Neuronal stem cell (in vitro differentiated cells): ENCODE measurements at places on chromosomes 11 and 22.

GRCh38 chr11:44833877-44834452 is 107.2 kb downstream of the TSPAN18 start:
- DNase-seq, result peak; percentile 60

GRCh38 chr11:83566950-83567349 is 280.8 kb upstream of the CCDC90B start:
- DNase-seq, result no peak

- DNase-seq, result peak; percentile 56
Observed at GRCh38 chr11:68383976-68384501, 71.6 kb downstream of the LRP5 start.

- DNase-seq, result no peak
Observed at GRCh38 chr11:69466039-69466438, 15.4 kb upstream of the LINC01488 start.

DNA sequence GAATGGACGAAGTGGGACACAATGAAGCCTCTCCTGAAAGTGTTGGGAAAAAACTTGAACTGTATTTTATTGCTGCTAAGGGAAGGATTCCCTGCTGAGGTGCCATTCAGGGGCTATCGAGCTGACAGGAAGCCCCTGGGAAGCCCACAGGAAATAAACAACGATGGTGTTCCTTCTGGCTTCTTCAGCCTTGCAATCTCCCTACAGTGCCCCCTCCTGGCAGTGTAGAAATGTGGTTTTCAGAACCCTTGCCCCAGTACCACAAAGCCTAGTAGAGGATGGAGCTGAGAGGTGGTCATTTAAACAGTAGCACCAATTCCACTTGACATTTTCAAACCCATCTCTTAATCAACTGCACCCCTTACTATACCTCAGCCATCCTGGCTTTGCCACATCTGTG is 676.7 kb upstream of the ARHGAP42 start:
- DNase-seq, result no peak

DNA sequence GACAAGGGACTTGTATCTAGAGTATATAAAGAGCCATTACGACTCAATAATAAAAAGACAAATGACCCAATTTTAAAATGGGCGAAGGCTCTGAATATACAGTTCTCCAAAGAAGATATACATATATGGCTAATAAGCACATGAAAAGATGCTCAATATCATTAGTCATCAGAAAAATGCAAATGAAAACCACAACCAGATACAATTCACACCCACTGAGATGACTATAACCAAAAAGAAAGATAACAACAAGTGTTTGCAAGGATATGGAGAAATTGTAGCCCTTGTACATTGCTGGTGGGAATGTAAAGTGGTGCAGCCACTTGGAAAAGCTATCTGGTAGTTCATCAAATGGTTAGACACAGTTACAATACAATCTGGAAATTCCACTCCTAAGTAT is 96.3 kb downstream of the TRIM29 start:
- no peak for DNase-seq

- DNase-seq, result no peak
Observed at GRCh38 chr11:103483996-103484395, 374.8 kb downstream of the DYNC2H1 start.

DNA sequence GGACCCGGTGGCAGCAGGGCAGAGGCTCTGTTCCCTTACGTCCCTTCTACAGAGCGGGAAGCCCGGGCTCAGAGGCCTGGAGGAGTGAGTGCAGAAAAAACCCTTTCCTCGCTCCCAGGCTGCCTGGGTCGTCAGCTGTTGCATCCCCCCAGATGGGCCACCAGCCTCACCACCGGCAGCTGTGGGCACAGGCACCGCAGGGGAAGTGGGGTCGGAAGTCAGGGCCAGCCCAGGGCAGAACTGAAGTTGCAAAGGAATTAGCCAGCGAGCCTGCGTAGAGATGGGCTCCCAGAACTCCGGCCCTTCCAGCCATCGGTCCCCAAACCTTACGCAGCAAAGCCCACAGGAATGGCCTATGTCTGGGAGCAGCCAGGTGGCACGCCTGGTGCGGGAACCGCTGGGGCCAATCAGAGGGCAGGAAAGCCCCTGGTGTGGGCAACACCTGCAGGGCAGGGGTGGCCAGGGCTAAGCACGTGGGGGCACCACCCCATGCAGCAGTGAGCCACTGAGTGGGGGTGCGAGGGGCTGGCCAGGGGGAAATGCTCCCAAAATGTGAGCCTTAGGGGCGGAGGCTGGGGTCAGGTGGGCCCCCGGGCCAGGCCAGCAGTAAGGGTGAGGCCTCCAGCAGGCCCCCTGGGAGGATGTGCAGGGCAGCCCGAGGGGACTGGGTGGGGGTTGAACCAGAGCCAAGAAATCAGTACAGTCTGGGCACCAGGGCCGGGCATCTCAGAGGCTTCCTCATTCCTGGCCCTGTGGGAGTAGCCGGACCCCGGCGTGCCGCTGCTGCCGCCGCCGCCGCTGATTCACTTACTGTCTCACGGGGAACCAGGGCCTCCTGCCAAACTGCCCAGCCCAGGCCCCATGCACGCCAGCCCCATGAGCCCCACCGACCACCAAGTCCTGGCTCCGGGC is 58.2 kb downstream of the WNT7B start:
- DNase-seq, result no peak

DNA sequence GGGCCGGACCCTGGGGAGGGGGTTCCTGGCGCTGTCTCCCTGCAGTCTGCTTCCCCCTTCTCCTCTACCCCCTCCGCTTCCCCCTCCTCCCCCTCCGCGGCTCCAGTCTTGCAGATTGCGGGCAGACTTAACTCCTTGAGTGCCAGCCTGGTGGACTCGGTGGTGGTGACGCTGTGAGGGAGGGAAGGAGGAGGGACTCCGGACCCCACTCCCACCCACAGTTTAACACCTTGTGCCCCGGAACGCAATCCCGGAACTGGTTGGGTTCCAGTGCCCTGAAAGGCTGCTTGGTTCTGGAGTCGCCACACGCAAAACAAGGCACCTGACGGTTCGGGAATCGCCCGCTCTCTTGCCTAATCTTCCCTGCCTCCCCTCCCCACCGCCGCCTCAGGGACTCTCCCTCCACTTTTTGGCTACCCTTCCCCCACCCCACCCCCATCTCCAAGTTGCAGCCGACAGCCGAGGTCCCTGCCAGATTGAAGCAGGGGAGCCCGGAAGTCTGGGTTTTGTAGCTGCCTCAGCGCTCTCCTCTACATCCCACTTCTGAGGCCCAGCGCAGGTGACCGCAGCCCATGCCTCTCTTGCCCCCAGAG is 3.9 kb upstream of the BCL9L start:
- peak; percentile 89 for DNase-seq

- no peak for DNase-seq
Observed at GRCh38 chr11:30758012-30758411, 171.9 kb upstream of the MPPED2 start.

DNA sequence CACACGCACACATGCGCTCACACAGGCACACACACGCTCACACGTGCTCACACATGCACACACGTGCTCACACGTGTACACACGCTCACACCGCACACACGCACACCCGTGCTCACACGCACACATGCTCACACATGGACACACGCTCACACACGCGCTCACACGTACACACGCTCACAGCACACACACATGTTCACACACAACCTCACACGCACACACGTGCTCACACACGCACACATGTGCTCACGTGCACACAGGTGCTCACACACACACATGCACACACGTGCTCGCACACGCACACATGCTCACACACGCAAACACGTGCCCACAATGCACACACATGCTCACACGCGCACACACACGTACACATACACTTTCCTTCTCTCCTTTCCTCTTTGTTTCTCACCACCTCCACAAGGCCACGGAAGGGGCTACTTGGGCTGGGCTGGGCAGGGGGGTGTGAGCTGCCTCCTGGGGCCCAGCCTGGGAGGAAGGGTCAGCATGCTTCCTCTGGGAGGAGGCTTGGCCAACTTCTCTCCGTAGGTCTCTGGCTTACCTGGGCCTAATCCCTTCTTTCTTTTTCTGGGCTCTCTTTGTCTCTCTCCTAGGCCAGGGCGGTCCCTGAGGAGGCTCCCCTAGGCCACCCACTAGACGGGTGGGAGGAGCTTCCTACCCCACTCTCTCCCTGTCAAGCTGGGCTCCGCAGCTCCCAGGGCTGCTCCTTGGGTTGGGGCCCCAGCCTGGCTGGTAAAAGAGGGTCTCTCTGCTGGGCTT is 34.5 kb upstream of the PARVG start:
- no peak for DNase-seq

DNA sequence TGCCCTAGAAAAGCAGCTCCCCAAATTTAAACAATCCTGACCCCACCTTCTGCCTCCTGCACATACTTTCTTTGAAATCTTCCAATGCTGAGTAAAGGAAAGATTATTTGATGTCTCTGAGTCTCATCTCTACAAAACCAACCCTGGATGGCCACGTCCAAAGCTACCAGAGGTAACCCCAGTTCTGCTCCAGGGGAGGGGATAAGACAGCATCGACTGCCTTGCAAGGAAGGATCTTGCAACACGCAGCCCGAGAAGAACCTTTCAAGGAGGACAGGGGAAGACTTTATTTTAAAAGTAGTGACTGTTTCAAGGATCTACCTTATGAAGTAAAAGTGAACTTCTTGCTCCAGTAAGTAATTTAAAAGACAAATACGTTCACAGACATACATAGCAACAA is 66.5 kb upstream of the TMEM45B start:
- DNase-seq, result no peak

- DNase-seq, result no peak
Observed at GRCh38 chr11:118238929-118239328, 13.2 kb downstream of the MPZL3 start.

DNA sequence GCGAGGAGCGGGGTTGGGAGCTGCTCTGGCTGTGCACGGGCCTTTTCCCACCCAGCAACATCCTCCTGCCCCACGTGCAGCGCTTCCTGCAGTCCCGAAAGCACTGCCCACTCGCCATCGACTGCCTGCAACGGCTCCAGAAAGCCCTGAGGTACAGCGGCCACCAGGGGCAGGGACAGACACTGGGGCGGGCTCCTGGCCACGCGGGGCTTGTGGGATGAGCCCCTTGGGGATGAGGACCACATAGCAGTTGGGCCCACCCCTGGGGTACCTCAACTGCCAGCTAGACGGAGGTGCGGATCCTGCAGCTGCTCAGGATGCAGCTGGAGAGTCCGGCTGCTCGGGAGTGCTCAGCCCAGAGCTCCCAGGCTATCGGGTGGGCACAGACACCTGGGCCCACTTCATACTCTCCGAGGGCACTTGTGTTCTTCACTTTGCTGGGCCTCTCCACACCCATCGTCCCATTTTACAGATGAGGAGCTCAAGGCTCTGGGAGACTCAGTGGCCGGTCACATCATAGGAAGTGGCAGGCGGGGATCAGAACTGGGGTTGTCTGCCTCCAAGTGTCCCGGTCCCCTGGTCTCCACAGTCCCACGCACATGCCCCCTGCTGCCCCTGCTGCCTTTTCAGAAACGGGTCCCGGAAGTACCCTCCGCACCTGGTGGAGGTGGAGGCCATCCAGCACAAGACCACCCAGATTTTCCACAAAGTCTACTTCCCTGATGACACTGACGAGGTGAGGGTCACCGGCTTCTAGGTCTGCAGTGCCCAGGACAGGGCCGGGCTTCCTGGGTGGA is 77.6 kb downstream of the MYO7A start:
- DNase-seq, result no peak

DNA sequence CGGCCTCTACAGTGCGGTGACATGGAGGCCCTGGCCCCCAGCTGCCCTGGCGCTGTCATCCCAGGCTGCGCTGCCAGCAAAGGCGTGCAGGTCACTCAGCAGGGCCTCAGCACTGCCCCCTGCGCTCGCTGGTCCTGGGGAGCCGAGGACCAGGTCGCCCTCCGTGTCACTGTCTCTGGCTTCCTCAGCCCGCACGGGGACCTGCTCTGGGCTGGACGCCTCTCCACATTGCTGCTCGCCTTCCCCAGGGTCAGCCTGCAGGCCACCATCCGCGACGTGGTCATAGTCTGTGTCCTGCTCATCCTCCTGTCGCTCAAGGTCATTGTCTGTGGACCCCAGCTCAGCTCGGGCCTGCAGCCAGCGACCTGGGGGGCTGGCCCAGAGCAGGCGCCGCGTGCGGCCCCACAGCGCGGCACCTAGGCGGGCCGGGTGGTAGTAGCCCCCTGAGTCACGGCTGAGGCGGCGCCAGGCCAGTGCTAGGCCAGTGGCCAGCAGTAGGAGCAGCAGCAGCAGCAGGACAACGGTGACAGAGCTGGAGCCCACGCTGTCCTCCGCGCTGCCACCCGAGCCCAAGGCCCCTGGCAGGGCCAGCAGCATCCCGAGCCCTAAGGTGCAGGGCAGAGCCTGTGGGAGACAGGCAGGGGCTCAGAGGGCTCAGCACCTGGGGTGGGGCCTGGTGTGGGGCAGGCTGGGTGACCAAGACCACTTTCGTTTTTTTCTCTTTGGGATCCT is 1.6 kb downstream of the PTPRCAP start:
- no peak for DNase-seq

GRCh38 chr22:49331878-49332277 is 495.8 kb downstream of the BRD1 start:
- no peak for DNase-seq

DNA sequence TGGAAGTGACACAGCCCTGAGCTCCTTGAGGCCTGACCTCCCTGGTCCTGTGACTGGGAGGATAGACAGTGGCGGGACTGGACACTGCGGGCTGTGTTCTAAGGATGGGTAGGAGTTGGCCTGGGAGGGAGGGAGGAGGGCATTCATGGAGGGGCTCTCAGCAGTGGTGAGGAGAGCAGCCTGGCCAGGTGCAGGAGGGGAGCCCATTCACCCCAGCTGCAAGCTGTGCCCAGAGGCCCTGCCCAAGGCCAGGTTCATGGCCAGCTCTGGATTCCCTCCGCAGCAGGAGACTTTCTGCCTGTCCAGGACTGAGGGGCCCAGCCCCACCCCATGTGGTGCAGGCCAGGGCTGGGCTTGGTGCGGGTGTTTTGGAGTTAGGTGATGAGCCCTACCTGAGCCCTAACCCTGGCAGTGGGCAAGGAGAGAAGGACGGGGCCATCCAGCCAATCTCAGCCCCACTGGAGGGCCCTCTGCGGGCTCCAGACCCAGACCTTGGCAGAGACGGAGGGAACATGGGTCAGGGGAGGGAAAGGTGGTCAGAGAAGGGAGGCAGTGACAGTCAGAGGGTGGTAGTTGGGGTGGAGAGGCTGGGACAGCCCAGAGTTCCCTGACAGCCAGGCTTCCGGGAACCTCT is 26.8 kb downstream of the CACNA1I start:
- no peak for DNase-seq

DNA sequence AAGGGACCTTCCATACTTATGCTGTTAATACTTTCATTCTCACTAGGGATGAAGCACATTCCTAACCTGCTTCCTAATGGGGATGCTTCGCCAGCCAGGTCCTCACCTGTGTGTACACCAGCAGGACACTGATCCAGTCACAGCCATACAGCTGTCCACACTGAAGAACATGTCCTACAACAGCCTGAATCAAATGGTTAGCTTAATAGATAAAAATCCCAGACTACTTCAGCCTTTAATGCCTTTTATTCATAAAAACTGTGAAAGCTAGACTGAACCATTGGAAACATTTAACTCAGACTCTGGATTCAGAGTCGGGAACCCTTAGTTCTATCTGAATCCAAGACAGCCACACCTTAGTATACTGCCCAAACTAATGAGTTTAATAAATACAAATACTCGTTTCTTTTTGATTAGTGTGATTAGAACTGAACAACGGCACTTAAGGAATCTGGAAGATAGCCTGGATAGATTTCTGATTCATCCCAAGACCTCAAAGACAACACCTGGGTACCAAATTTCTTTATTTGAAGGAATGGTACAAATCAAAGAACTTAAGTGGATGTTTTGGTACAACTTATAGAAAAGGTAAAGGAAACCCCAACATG is 3.3 kb downstream of the FTH1 start:
- DNase-seq, result no peak

GRCh38 chr22:31177420-31178162 is 17.6 kb downstream of the RNF185 start:
- no peak for DNase-seq
